DMS 273 treated with DMSO at 0.1 percent for 48 hours (cell line): ENCODE measurements at places on chromosomes 4 and X.

DNA sequence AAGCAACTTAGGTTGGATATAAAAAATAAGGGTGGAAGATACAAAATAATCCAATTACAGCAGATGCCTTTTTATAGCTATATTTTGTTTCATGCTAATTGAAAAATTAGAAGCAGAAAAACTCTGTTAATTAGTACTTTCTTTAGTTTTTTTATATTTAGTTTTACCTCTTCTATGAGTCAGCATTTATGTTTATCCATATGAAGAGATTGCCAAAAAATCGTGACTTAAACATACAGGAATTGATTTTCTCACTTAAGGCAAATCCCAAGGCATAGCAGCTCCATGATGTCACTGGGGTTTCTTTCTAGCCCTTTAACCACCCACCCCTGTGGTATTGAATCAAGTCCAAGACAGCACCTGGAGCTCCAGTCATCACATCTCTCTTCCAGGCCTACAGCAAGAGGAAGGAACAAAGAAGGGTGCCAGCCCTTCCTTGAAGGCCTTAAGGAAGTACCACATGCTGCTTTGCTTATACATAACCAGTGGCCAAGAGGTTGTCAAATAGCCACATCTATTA is 365.8 kb upstream of the TENM3 start:
- no peak for DNase-seq

DNA sequence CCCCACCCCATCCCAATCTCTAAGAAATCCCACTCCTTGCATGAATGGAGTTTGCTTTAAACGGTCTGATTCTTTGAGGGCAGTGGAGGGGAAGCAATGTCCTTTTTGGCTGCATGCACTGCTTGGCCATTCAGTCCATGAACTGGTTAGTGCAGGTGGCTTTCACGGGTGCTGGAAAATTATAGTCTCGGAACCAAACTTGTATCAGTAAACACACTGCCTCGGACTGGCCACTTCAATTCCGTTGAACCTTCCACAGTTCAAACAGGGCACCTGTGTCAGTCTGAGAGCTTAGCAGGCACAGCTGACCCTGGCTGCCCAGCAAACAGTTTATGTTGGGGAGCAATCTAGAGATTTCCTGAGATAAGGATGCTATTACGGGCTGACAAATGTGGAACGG is 255.6 kb downstream of the DHX15 start:
- no peak for DNase-seq

- no peak for DNase-seq
These were observed 339.7 kb downstream of the DMD start for GRCh38 chrX:32871636-32872035.

DNA sequence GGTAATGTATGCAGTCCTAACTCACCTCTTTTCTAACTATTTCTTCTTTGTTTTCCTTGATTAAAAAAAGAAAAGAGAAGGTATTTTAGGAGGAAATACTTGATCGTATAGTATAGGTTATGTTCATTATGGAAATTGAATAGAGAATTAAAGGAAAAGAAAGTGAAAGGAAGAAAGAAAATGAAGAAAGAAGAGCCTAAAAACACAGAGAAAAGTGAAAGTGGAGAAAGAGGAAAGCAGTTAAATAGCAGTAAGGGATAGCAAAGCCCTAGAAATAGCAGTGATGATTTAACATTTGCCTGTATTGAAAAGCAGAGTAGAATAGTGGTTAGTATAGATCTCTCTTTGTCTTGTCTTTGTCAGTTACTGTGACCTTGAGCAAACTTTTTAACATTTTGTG is 37.0 kb downstream of the MRPL1 start:
- DNase-seq: no peak

DNA sequence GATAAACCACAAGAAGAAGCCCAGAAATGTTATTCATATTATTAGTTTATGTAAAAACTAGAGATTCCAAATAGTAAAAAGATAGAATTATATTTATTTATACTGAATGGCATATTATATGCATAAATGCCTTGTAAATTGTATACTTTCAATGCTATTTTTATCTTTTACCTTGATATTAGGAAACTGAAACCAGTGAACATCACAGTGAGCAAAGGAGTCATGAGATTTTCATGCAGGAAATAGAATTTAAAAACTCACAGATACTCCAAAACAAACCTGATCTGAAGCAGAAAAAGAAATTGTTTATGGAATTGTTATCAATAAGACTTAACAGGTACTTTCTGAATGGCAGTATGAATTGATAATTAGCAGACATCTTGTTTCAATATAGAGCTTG is 207.3 kb upstream of the CENPE start:
- no peak for DNase-seq

- DNase-seq: no peak
These were observed 10.7 kb downstream of the KLHL8 start for GRCh38 chr4:87209696-87210095.

- no peak for DNase-seq
These were observed 4.4 kb downstream of the ZFYVE28 start for GRCh38 chr4:2413821-2414610.

DNA sequence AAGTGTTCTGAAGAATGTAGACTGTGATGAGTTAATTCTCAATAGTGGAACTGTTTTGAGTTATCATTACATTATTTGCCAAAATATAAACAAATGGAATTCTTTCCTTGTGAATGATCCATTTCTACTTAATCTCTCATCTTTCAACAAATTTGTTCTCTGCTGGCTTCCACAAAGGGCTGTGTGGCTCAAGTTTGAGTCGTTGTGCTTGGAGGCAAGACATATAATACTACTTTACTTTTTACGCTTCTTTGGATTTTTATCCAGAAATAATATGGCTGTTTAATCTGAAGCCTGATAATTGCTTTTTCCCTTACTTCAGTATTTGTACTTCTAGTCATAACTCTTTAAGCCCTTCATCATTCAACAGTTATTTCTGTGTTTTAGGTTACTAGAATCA is 169.5 kb downstream of the ARHGAP10 start:
- DNase-seq: no peak

DNA sequence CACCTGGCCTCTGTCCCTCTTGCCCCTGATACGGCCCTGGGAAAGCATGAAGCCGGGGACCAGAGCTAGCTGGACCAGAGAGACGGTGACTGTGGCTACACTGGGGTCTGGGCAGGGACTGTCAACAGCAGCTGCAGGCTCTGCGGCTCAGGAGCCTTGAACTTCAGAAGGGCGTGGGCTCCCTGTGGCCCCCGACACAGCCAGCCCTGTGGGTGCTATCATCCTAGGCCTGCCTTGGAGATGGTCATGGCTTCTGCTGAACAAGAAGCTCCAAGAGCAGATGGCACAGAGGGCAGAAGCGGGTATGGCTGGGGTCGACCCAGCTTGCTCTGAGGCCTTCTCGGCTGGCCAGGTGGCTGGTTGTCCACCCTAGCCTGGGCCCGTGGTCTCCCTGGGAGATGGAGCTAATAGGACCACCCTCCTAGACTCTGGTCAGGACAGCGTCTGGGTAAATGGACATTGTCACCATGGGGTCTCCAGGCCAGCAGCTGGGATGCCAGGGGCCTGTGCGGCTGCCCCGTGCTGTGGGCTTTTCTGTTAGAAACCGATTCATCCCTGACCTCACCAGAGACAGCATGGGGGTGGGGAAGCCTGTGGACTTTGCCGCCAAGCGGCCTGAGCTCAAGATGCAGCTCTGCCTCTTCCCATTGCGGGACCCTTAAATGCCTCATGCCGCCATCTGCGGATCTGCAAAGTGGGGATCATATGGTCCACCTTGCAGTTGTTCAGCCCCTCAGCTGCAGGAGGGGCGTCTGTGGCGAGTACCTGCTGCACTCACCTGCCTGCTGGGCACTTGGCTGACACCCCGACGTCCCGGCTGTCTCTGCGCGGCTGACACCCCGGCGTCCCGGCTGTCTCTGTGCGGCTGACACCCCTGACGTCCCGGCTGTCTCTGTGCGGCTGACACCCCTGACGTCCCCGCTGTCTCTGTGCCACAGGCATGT is 21.1 kb downstream of the CPZ start:
- DNase-seq: no peak

- no peak for DNase-seq
These were observed 137.3 kb downstream of the CRLF2 start for GRCh38 chrX:1075156-1075555.

- DNase-seq: no peak
These were observed 3.3 kb downstream of the CXCR3 start for GRCh38 chrX:71615056-71615455.

GRCh38 chrX:119481323-119481801 is 13.1 kb downstream of the SLC25A5 start:
- no peak for DNase-seq

DNA sequence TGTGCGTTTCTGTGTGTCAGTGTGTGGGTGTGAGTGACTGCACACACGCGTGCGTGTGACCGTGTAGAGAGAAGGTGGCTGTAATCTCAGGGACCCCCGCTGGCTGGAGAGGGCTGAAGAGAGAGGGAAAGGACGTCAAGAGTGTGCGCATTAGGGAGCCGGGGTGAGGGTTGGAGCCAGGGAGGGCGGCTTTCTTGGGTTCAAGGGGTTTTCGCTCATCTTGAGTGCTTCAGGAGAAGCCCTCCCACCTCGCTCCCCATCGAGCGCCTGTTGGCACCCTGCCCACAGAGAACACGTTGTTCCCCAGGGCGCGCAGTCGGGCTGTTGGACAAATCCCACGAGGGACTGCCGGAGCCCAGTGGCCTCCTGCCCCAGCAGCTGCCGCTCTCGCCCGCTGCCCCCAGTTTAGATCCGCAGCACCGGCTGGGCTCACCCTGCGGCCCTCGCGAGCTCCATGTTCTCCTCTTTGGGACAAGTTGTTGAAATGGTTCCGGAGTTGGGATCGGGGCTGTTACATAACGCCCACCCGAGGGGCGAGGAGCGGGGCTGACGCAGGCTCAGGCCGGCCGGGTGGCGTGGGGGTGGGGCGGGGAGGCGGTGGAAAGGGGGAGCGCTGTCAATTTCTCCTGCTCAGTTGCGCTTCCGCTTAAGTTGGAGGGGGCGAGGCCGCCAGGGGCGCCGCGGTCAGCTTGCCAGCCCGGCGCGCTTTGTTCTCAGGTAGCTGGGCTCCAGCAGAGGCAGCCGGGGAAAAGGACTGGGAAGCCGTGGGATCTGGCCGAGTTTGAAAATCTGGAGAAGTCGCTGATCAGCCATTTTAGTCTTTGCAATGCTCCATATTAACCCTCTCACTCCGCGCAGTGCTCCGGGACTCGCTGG is 1.6 kb downstream of the GRIA2 start:
- no peak for DNase-seq

DNA sequence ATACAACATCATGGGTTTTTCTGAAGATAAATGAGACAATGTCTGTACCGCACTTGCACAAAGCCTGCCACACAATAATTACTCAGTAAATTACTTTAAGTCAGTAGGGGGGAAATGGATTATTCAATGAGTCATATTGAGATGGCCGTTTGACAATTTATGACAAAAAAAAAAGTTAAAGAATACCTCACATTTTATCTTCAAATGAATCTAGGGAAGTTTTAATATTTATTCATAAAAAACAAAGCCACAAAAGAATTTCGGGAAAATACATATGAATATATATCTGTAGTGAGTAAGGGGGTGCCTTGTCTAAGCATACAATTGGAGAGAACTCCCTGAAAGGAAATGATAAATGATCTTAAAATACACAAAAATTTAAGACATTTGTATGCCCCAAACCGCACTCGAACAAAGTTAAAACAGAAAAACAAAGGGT is 197.0 kb upstream of the SLC7A11 start:
- DNase-seq: no peak

GRCh38 chrX:13287816-13288215 is 32.0 kb downstream of the ATXN3L start:
- no peak for DNase-seq

GRCh38 chrX:120477453-120477852 is 8.4 kb upstream of the LAMP2 start:
- DNase-seq: no peak

DNA sequence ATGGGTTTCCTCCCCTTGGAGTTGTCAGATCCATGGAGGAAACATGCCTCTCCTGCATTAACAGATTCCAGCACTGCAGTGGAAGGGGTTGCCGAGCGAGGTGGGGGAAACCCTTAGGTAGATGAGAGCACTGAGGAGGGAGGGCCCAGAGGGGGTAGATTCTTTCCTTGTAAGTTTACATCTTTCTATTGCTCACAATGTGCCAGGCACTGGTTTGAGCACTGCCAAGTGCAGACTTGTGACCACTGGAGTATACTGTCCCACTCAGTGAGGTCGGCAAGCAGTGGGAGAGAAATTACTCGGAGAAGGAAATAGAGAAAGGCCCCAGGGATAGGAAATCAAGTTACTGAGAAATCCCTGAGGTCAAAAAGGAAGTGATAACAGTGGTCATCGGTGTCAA is 27.8 kb upstream of the TMEM154 start:
- DNase-seq: no peak

DNA sequence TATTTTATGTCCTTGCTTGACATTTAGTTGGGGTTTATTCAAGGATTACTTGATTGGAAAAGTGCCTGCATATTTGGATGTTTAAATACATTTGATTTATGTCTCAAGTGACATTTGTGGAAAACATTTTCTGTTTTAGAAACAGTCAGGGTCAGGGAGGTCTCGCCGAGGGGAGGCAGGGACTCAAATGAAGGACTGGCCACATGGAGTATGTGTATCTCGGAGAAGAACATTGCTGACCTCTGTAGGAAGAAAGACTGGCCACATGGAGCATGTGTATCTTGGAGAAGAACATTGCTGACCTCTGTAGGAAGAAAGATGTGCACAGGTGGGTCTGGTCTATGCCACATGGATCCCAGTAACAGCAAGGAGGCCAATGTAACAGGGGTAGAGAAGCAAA is 233.6 kb downstream of the TRIML1 start:
- no peak for DNase-seq

GRCh38 chr4:114072781-114073180 is 93.3 kb upstream of the ARSJ start:
- no peak for DNase-seq

GRCh38 chrX:148269513-148269912 is 230.9 kb upstream of the AFF2 start:
- DNase-seq: no peak

DNA sequence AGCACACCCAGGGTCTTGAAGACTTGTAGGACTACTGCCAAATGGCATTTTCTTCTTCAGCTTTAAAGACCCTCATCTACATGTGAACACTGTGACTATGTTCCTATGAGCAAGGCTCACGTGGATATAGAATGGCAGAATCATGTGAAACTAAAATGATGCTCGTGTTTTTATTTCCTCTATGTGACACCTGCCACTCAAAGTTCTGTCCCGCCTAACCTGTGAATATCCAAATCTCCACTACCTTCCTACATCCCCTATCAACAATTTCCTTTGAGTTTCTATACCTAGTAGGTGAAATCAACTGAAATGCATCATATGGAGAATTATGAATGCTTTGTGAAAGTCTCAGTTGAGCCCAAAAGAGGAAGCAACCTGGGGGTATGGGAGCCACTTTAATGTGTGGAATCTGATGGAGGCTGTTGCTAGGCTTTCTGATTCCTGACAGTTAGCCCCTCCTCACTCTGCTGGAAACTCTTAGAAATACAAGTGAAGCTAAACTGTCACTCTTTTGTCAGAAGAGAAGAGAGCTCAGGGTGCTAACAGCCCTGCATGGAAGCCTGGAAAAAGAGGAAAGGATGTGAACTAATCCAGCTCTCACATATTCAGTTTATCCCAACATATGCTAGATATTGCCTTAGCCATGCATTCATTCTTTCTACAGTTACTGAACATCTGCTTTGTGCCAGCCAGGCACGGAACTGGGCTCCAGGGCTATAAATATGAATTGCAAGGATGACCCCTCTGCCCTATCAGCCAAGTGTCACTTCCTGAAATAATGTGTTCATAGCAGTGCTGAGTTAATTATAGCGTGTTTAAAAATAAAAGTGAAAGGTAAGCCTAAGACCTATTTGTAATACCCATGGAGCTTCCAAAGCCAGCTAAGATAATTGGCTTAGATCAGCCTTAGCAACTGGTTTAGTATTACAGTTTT is 11.0 kb downstream of the LHFPL1 start:
- no peak for DNase-seq
